ENCODE measurements at places on chromosomes 6 and 20. TPM values are rescaled to one million over a fixed set of nuclear protein-coding genes. Genes with fewer than 3 reads are reported as not detected.

Gene CST5
- polyA plus RNA-seq, result not detected

Gene SLC39A7
- polyA plus RNA-seq, result 129 TPM

Gene CLPSL1
- not detected for polyA plus RNA-seq

Gene MEP1A
- not detected for polyA plus RNA-seq

Gene SLCO4A1
- 0.09 TPM for polyA plus RNA-seq

Gene C6orf47
- polyA plus RNA-seq, result 11.6 TPM

- no peak for DNase-seq
These were observed 13.8 kb upstream of the SIRT5 start for GRCh38 chr6:13560651-13561044.

GRCh38 chr6:48213076-48213788, 102.2 kb upstream of the PTCHD4 start:
- no peak for DNase-seq

GRCh38 chr6:88683734-88684133, 279.7 kb downstream of the RNGTT start:
- no peak for DNase-seq

GRCh38 chr6:152127432-152128165, 320.1 kb downstream of the ESR1 start:
- DNase-seq, result no peak

GRCh38 chr6:108673602-108674001, 112.9 kb downstream of the FOXO3 start:
- no peak for DNase-seq

DNA sequence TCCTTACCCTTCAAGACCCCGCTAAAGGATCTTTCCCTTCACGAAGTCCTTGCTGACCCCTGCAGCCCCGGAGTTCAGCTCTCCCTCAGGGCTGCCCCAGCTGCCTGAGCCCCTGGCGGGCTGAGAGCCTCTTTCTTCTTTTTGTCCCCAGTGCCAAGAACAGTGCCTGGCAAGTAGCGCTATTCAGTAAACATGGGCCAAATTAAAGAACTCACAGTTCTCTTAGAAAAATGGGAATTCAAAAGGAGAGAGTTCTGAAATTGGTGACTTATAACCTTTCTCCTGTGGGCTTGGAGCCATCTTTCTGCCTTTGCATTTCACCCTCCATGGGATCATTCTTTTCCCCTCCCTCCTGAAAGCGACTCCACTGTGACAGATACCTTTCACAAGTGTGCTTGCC, 227.2 kb downstream of the TMEM242 start:
- no peak for DNase-seq

DNA sequence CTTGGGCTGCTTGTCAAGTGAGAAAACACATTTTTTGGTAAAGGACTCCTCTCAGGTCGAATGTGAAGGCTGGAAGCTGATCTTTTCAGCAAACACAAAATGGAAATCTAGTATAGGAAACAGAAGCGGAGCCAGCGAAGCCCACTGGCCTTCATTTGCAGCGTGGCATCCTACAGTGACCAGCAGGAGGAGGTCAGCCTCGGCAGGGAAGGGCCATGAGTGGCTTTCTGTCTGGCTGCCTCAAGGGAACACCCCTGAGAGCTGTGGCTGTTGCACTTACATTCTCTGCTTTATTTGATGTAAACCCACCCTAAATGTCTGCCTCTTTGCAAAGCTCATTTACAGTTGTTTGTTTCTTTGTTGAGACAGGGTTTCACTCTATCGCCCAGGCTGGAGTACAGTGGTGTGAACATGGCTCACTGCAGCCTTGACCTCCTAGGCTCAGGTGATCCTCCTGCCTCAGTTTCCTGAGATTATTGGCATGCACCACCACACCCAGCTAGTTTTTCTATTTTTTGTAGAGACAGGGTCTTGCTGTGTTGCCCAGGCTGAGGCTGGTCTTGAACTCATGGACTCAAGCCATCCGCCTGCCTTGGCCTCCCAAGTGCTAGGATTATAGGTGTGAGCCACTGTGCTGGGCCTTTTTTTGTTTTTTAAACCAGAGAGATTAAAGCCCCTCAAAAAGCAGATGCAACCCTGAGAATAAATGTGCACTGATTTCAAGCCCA, 322.0 kb upstream of the SOX4 start:
- DNase-seq, result no peak

- DNase-seq, result no peak
These were observed 193.1 kb upstream of the SIM1 start for GRCh38 chr6:100657678-100658330.

GRCh38 chr6:71206089-71206488, 82.5 kb upstream of the OGFRL1 start:
- DNase-seq, result no peak

GRCh38 chr20:47727170-47727880, 58.0 kb downstream of the SULF2 start:
- DNase-seq, result no peak
